Esophagus muscularis mucosa (tissue), 4 donors: ENCODE measurements at places on chromosomes 6 and 20.

- no peak overlapping the region for H3K27ac ChIP-seq
- no peak for DNase-seq
- H3K27me3 ChIP-seq = no peaks in the 10 kb centered on the region
- H3K4me1 ChIP-seq = no peaks in the 10 kb centered on the region
- H3K36me3 ChIP-seq = no peaks in the 10 kb centered on the region
Measured at GRCh38 chr6:101453221-101453620, 59.7 kb downstream of the GRIK2 start.

DNA sequence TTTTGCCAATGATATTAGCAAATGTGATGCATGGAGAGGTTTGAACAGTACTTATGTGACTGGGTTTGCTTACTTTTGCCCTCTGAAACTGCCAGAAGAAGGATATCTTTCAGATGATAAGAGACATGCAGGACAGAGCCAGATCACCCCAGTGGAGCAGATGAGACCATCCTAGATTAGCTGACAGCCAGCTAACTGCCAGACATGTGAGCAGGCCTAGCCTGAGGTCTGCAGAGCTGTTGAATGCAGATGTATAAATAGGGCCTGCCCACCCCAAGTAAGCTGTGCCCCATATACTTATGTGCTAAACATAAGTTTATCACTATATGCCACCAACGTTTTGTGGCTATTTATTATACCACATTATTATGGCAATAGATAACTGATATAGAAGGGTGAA lies 5.9 kb downstream of the ZSCAN31 start:
- no peak overlapping the region for H3K4me3 ChIP-seq
- H3K27ac ChIP-seq = no peak overlapping the region
- no peaks in the 10 kb centered on the region for H3K4me1 ChIP-seq
- H3K27me3 ChIP-seq = no peaks in the 10 kb centered on the region
- H3K36me3 ChIP-seq = peaks cover 42% of the 10 kb centered on the region

DNA sequence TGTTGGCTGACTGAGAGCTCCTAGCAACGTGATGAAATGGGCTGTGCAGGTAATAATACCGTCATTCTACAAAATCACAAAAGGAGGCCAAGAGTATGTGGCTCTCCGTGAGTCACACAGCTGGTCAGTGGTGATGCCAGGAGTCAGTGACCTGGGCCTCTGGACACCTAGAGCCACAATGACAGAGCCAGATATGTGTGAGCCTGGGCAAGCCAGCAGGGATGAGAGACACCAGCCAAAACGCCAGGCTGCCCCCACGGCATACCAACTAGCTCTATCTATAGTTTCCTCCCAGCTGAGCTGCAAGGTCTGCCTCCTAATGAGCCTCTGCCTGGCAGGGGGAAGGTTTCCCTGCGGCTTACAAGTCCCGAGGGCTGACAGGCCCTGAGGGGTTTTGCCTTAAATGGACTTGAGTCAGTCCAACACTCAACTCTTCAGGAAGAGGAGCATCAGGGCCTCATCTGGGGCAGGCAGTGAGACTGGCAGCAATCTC lies 70.0 kb downstream of the CPNE5 start:
- H3K4me3 ChIP-seq = no peak overlapping the region
- DNase-seq = no peak
- peaks cover 39% of the 10 kb centered on the region for H3K4me1 ChIP-seq
- no peaks in the 10 kb centered on the region for H3K36me3 ChIP-seq
- no peaks in the 10 kb centered on the region for H3K27me3 ChIP-seq

GRCh38 chr6:87628424-87628823 lies 38.5 kb downstream of the ORC3 start:
- no peak for DNase-seq
- no peaks in the 10 kb centered on the region for H3K36me3 ChIP-seq
- H3K4me1 ChIP-seq = no peaks in the 10 kb centered on the region
- no peaks in the 10 kb centered on the region for H3K27me3 ChIP-seq
- H3K4me3 ChIP-seq = no peak overlapping the region
- no peak overlapping the region for H3K27ac ChIP-seq

DNA sequence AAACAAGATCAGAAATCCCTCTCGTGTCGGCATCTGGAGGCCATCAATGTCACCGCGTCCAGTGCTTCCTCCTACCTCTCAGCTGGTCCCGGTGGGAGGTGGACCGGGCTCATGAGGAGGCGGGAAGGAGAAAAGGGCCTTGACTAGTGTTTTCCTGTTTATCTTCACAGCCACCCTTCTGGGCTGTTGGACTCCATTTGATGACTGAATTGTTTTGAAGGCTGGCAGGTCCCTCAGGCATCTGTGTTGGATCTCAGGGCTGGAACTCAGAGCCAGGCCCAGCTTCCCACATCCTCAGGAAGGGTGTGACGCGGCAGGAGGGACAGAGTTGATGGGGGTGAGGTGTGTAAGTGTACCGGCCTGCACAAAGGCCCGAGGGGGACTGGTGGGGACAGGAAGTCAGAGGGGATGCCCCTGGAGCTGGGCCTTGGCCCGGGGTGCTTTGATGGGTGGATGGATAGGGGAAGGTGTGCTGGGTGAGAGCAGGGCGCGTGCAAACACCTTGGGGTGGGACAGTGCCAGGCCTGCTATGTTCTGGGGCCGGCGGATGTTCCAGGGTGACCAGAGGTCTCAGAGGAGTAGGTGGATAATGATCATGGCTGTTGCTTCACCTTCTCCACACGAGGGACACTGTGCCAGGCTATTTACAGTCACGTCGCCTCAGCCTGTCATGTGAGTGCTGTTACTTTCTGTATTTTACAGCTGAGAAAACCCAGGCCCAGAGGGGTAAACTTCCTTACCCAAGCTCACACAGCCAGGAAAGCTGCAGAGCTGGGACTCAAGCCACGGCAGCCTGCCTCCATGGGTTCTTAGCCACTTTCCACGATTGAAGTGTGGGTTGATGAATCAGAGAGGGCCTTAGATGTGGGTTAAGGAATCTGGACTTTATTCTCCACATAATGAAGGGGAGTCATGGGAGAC lies 17.9 kb upstream of the CHMP4B start:
- no peaks in the 10 kb centered on the region for H3K27me3 ChIP-seq
- peak overlapping the region; percentile 51 for H3K27ac ChIP-seq
- DNase-seq = no peak
- H3K4me1 ChIP-seq = peaks cover 35% of the 10 kb centered on the region
